ENCODE measurements at places on chromosomes 16 and 17.

GRCh38 chr17:2214929-2215615 is 88.5 kb downstream of the SMG6 start:
- DNase-seq: no peak

DNA sequence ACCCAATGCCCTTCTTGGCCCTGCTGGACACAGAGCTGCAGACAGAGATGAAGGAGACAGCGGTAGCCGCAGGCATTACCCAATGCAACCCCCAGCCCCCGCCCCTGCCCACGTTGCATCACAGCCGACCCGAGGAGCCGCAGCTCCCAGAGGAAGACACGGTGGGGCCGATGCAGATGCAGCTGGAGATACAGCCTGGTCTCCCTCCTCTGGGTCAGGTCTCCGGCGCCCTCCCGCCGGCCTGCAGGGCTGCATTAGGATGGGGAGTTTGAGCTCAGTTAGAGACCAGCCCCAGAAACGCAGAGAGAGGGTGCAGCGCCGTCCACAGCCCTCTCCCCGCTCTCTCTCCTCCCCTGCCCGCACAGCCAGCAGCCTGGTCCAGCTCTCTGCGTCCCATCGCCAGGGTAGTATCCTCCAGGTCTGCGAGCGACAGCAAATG is 19.4 kb upstream of the UBE2I start:
- no peak for DNase-seq

GRCh38 chr16:57271867-57272495 is 12.5 kb downstream of the PLLP start:
- DNase-seq: no peak

DNA sequence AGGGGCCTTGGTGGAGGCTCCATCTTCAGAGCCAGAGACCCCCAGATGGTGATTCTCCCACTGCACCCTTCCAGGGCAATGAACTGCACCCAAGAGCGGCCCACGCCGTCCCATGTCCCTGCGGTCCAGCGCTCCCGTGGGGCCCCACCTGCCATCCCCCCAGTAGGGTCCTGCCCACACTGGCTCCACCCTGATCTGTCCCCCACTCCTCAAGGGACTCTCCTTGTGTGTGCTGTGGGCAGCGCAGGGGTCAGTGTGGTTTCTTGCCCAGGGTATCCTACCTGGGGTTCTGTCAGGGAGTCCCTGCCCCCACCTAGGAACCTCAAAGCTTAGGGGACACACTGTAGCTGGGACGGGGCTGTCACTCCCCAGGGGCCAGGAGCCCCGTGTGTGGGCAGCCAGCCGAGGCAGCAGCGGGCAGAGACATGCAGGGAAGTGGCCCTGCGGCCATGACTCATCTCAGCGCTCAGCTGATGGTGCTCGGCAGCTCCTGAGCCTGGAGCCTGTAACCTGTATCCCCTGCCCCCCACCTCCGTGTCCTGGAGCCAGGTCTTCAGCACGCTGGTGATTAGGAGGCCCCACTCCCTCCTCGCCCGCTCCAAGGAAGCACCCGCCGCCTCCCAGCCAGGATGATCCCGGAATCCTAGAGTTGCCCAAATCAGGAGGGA is 35.7 kb upstream of the SSTR5 start:
- DNase-seq: no peak

GRCh38 chr17:5820721-5821456 is 236.6 kb upstream of the NLRP1 start:
- no peak for DNase-seq

DNA sequence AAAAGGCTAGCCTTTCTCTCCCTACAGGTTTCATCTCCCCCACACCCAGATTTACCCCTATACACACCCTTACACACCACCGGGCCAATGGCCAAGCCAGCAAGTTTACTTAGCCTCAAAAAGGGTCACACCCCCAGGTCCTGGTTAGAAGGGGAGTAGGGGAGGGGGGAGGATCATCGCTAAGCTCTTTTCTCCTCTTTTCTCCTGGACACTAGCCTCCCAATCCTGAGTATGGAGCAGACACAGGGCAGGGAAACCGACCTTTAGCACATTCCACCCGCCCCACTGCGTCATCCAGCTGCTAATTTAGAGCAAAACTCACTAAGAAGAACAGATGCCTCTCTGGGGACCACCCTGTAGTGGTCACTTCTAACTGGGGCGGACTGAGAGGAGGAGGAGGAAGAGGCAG is 4.4 kb downstream of the ACLY start:
- no peak for DNase-seq

DNA sequence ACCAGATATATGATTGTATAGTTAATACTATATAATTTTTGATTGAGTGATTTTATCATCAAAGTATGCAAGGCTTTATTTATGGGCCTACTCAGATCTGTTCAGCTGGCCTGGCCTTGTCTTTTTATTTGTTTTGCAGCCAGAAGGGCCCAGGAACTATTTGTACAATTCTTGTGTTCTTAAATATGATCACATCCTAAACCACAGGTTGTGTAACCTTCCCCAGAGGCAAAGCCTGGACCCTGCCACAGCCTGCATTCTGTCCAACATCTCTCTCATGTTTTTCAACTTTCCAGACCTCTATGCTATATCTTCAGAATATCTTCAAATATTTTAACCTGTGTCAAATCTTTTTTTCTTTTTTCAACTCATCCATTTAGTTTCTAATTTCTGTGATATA is 410.4 kb upstream of the MON1B start:
- DNase-seq: peak; percentile 6

DNA sequence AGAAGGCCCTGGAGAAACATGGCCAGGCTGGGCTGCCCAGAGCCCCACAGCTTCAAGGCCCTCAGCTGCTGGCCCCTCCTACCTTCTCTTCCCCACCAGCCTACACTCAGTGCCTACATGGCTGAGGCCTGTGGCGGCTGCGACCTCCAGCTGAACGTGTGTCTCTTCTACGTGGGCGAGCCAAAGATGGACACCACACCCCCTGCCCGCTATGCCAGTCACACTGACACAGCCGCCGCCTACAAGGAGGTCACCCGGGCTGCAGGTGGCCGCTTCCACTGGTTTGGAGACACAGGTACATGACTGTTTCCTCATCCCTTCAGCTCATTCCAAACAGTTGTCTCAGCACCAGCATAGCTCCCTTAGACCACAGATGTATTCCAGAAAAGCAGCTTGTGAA is 29.5 kb upstream of the SDR42E2 start:
- no peak for DNase-seq

GRCh38 chr17:40864661-40865390 is 2.2 kb downstream of the KRT12 start:
- no peak for DNase-seq

GRCh38 chr17:54256401-54256929 is 433.7 kb downstream of the KIF2B start:
- DNase-seq: no peak

DNA sequence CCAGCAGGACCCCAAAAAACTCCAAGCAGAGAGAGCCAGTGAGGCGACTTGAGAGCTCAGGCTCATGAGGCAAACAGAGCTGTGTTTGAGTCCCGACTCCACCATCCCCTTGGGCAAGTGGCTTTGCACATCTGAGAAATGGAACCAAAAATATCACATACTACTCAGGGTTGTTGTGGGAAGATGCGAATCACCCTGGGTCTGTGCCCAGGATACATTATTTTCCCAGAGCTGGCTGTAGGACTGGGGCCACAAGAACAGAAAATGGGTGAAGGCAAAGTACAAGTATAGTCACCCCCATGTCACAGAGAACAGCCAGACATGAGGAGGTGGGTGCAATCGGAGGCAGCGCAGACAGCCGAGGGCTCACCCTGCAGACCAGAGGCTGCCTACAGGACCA is 127.3 kb downstream of the GAS7 start:
- DNase-seq: no peak

- no peak for DNase-seq
Measured at GRCh38 chr16:11320170-11320569, 25.1 kb upstream of the RMI2 start.

DNA sequence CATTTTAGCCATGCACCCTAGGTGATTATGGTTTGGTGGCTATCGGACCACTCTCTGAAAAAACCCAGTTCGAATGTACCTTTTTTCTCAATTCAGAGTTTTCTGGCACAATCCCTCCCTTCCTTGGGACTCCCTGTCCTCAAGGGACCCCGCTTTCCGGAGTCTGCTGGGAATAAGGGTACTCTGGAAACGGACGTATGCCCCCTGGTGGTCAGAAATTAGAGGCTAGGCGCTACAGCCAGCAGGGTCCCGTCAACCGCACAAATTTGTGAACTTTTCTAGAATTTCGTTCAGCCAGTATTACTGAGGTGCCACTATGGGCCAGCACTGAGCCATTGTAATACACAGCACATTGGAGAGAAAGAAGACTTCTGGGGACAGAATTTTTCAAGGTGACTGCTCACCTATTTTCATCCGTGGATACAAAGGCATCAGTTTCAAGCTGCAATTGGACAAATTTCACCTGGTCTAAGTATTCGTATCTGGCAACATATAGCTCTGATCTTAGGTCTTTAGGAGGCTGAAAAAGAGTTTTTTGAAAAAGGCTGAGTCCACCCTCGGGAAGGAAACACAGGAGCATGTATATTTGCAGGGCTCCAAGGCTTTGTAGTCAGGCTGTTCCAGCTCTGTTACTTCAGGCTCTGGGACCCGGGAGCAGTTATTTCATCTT is 27.1 kb upstream of the CRYBA1 start:
- no peak for DNase-seq

GRCh38 chr16:25013049-25013448 is 2.1 kb downstream of the ARHGAP17 start:
- DNase-seq: no peak

DNA sequence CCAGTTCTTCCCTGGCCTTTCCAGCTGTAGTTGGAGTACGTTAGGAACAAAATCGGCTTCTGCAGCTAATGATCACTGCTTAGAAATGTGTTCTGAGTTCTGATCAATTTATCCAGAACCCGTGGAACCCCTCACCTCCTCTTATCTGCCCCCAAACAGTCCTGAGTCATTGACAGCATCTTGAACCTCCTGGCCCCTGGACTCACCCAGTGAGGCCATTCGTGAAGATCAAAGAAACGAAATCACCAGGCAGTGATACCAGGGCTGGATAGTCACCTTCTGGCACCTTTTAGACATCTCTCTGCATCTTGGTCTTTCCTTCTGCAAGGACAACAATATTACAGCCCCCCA is 17.0 kb upstream of the EXOC7 start:
- DNase-seq: no peak

DNA sequence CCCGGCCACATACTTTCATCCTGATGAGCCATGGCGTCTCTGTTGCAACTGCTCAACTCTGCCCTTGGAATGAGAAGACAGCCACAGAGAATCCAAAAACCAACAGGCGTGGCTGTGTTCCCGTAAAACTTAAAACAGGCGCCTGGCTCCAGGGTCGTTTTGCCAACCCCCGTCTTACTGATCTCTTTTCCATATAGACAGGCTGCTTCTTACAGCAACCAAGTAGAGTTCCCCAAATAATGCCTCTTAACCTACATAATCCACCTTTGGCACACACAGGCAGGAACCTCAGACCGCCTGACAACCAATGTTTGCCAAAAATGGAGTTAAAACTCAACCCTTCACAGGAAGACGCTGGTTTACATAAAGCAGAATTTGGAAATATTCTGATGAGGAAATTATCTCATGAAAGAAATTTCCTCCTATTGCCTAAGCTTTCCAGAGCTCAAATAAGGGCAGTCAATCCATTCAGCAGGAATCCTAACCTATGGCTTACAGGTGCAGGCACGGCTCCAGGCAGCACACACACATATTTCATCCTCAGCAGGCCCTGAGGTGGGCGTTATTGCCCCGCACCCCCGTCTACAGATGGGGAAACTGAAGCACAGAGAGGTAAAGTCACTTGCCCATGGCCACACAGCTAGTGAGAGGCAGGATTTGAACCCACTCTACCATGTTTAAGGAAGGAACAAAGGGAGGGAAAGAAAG is 35.8 kb downstream of the LITAF start:
- DNase-seq: no peak

GRCh38 chr17:49987681-49988441 is 7.2 kb downstream of the DLX3 start:
- DNase-seq: peak; percentile 69

- no peak for DNase-seq
Measured at GRCh38 chr16:88634994-88635670, 3.2 kb upstream of the IL17C start.

DNA sequence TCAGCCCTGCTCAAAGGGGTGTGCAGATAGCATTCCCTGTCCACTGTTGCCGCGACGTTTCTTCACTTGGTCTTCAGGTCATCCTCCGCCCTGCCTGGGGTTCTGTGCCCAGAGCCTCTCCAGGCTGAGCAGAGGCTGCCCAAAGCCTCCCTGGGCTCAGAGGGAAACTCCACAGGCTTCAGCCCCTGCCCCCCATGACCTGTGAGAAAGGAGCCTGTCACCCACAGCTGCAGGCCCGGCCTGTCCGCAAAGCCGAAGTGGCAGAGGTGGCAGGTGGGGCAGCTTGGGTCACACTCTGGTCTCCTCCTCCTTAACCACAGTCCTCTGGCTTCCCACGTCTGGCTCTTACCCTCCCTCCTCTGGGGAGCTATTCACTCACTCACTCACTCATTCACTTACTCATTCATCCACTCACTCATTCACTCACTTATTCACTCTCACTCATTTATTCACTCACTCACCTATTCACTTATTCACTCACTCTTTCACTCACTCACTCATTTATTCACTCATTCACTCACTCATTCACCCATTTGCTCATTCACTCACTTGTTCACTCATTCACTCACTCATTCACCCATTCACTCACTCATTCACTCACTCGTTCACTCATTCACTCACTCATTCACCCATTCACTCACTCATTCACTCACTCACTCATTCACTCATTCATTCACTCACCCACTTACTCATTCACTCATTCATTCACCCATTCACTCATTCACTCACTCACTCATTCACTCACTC is 7.1 kb upstream of the CPSF4L start:
- no peak for DNase-seq

GRCh38 chr17:82836823-82837357 is 2.9 kb downstream of the ZNF750 start:
- DNase-seq: no peak

- DNase-seq: no peak
Measured at GRCh38 chr16:67183284-67183626, 508 bp downstream of the MATCAP1 start.

DNA sequence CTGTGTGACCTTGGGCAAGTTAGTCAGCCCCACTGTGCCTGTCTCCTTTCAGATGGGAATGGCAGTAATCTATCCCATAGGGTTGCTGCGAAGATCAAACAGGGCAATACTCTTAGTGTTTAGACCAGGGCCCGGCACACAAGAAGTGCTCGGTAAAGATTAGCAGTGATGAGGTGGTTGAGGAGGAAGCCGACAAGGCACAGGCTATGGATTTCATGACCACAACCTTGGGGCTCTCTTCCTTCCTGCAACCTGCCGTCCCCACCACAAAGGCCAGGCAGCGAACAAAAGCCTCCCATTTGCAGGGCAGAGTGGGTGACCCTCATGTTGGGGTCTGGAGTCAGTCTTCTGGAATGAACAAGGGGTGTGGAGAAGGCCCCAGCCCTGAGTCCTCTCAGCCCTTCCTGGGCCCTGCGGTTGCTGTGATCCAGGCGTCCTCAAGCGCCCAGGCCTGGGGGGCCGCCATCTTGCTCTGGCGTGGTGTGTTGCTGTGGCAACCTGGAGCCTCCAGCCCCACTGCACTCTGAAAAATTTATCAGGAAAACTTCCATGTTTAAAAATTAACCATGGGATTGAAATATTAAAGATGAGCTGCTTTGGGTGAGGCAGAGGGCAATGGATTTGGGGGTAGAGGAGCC is 9.8 kb downstream of the ADAM11 start:
- DNase-seq: no peak

All from LNCaP clone FGC (cell line).